ENCODE measurements at places on chromosomes 3 and 15.

GRCh38 chr3:21390136-21390535 lies 360.9 kb downstream of the ZNF385D start:
- DNase-seq, result peak; percentile 45

- DNase-seq, result no peak
Measured at GRCh38 chr15:78155355-78155939, 6.3 kb downstream of the IDH3A start.

- no peak for DNase-seq
Measured at GRCh38 chr3:188320757-188321156, 166.8 kb downstream of the LPP start.

DNA sequence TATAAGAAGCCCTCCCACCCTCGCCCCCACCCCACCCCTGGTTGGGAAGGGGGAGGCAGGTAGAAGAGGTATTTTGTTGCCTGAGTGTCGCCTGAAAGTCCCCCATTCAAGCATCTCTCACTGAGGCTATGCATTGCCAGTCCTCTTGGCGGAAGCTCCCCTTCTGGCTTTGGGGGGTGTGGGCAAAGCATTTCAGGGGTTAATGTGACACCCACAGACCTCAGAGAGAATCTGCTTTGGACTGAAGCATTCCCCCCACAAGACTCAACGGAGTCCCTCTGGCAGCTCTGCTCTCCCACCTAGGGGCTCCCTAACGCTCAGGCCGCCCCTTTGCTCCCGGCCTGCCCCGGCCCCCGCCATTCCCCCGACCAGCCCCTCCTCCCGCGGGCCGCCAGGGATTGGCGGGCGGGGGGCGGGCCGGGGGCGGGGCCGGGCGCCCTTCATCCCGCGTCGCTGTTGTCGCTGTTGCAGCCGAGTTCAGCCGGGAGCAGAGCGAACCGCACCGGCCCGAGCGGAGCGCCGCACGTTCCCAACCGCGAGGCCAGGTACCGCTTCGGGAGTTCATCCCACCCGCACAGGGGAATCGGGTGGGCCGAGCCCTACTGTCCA lies at the start of gene SLC38A3:
SLC38A3 (plus strand) TSS at position 468 of the 609 bp plus-strand sequence. CDS start 8,929 bp downstream, outside the sequence.
- DNase-seq, result peak; percentile 6

DNA sequence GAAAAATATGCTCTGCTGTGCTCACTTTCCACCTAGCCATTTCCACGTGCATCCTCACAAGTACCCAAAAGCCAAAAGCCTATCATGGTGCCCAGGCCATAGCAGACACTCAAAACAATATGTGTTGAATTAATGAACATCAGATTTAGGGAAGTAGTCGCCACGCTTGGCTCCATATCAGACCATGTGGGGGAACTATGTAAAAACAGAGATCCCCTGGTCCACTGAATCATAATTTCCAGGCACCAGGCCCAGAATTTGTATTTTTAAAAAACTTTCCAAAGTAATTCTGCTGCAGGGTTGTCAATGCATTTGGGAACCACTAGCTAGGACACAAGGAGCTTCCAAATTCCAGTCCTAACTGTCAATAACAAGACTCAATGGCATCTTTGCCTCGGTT lies 77.3 kb downstream of the CNTN3 start:
- no peak for DNase-seq

Data from SHP77 (cell line).